ENCODE measurements at places on chromosomes 13 and 19.

GRCh38 chr19:50000841-50001557 is 24.2 kb downstream of the VRK3 start:
- no peak for DNase-seq

- no peak for DNase-seq
These were observed 450.9 kb upstream of the GPC6 start for GRCh38 chr13:92775658-92776057.

GRCh38 chr19:45428384-45429231 is 4.9 kb upstream of the ERCC1 start:
- no peak for DNase-seq

DNA sequence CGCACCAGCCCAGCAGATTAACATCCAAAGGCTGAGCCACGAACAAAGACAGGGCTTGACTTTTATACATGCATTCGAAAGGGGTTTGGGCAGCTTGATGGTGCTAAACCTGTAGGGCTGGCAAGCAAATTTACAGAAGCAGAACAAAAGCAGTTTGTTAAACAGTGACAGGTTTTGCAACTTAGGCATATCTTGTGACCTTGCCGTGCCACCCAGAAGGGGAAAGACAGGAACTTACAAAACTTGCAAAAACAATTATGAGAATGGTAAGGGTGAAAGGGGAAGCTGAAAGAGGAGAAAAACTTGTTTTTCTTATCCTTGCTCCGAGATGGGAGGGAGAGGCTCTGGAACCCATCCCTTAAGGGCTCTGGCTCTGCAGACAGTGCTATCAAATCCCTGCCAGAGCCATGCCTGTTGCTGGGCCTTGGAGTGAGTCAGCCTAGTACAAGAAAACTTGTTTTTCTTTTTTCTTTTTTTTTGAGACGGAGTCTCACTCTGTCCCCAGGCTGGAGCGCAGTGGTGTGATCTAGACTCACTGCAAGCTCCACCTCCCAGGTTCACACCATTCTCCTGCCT is 1325.2 kb upstream of the PRR20A start:
- DNase-seq, result no peak

- peak; percentile 34 for DNase-seq
These were observed at the start of gene KHSRP for GRCh38 chr19:6424195-6424938. Gene KHSRP (minus strand): TSS chr19:6424811. CDS start chr19:6424701, 110 bp downstream.

DNA sequence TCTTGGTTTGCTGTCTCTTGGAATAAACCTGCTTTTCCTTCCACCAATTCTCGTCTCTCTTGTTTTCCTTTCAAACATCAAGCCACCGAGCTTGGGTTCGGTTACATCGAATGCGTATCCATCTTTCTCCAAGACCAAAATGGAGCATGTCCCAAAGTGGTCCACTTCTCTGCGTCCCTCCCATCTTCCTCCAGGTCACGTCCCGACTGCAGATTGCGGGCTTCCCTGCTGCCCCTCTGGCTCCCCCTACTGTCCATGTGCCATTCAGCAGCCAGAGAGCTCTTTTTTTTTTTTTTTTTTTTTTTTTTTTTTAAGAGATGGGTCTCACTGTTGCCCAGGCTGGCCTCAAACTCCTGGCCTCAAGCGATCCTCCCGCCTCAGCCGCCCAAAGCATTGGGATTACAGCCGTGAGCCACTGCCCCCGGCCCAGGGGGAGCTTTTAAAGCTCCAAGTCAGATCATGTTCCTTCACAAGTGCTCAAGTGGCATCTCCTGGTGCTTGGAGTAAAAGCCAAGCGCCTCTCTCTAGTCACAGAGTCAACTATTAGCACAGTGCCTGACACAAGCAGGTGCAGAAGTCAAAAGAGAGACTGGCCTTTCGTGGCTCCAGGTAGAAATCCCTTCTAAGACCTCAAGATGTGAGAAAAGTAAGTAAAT is 10.0 kb downstream of the COL5A3 start:
- peak; percentile 44 for DNase-seq

GRCh38 chr13:91292630-91293221 is 54.8 kb upstream of the MIR17HG start:
- DNase-seq, result no peak

DNA sequence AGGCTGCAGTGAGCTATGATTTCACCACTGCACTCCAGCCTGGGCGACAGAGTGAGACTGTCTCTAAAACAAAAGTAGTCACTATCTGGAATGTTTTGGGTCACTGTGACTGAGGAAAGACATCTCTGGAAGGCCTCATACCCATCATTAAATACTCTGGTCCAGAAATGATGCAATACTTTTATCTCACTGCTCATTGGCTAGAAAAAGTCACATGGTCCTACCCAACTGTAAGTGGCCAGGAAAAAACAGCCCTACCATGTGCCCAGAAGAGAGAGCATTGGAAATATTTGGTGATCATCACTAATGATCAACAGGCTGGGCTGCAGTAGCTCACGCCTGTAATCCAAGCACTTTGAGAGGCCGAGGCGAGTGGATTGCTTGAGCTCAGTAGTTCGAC is 29.8 kb downstream of the PNPLA6 start:
- no peak for DNase-seq

DNA sequence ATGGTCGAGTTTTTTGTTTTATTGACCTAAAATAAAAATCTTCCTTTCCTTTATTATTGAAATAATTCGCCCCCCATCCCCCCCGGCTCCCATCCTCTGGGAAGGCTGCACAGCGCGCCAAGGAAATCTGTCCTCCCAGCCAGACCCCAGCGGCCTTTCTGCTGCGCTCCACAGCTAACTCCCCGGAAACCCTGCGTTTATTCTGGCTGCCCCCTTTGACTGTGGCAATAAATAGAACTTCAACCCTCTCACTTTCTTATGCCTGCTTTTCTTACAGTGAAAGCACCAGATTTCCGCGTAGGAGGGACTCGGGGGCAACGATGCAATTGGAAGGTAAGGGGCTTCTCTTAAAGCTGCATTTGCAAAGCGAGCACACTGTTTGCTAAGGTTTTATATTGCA is 9.7 kb upstream of the C19orf12 start:
- no peak for DNase-seq

- no peak for DNase-seq
These were observed 23.0 kb downstream of the COL4A1 start for GRCh38 chr13:110283736-110284517.

- DNase-seq, result no peak
These were observed 352.8 kb downstream of the KLF12 start for GRCh38 chr13:73781384-73781783.

- DNase-seq, result no peak
These were observed 1.1 kb downstream of the KIR3DL3 start for GRCh38 chr19:54725321-54725720.

DNA sequence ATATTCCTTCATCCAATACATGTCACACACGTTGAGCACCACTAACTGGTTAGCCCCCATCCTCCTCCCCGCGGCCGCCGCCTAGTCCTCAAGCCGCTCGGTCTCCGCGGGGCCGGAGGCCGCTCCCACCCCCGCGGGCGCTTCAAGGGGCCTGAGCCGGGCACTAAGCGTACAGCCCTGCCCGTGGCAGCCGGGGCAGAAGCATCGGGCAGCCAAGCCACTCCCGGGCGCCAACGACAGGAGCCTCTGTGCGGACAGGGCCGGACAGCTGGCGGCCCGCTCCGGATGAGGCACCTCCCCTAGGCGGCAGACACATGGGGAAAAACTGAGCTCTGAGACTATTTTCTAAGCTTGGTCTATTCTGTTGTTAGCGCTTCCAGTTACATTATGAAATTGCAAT is 2.8 kb upstream of the ZNF543 start:
- no peak for DNase-seq

DNA sequence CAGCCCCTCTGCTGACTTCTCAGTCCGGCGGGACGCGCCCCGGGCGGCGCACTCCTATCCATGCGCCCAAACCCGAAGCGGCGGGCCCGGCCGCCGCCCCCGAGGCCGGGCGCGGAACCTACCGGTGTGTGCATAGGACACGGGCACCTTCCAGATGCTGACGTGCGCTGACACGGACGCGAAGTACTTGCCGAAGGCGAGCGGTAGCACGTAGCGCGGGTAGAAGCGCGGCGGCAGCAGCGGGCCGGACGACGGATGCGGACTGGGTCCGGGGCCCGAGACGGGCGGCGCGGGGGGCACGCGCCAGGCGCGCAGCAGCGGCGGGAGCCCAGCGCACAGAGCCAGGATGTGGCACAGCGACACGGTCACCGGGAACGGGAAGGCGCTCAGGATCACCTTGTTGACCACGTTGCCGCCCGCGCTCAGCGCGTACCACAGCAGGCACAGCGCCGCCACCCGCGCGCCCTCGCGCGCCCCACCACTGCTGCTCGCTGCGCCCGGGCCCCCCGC is 338 bp downstream of the SLC35E1 start:
- DNase-seq, result no peak

All from activated T-helper 1 cell treated with anti-CD3 and anti-CD28 coated beads, Interleukin-2, amount 50 U/mL, for 16 hours (primary cell).